ENCODE measurements at places on chromosomes 4 and X. TPM values are rescaled to one million over a fixed set of nuclear protein-coding genes. Genes with fewer than 3 reads are reported as not detected.

DNA sequence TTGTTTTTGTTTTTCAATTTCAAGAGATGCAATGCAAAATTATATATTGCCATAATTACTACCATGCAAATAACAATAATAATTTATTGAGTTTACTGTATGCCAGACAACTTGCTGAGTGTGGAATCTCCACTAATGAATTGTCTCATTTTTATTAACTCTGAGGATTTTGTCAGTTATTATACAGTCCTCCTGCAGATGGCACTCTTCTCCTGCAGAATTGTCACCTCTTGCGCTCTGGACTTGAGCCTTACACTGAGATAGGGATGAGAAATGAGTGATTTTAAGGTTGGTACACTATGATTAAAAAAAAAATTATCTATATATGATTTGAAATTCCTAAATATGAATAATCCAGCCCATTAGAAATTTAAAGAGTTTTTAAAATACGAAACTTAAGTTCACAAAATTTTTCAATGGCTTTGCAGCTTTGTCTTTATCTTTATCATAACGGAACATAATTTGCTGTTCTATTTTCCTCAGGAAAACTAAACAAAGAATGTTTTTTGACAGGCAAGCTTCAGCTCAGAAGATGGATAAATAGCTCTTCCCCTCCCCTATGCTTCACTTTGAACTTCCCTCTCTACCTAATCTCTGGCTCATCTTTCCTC is 12.7 kb upstream of the PAQR3 start:
- no peak for DNase-seq

DNA sequence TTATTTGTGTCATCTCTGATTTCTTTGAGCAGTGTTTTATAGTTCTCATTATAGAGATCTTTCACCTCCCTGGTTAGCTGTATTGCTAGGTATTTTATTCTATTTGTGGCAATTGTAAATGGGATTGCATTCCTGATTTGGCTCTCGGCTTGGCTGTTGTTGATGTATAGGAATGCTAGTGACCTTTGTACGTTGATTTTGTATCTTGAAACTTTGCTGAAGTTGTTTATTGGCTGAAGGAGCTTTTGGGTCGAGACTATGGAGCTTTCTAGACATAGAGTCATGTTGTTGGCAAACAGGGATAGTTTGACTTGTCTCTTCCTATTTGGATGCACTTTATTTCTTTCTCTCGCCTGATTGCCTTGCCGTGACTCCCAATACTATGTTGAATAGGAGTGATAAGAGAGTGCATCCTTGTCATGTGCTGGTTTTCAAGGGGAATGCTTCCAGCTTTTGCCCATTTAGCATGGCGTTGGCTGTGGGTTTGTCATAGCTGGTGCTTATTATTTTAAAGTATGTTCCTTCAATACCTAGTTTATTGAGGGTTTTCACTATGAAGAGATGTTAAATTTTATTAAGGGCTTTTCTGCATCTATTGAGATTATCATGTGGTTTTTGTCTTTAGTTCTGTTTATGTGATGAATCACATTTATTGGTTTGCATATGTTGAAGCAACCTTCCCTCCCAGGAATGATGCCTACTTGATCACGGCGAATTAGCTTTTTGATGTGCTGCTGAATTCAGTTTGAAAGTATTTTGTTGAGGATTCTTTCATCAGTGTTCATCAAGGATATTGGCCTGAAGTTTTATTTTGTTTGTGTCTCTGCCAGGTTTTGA is 72.7 kb upstream of the BOD1L1 start:
- no peak for DNase-seq

- DNase-seq = no peak
These were observed 3.1 kb downstream of the GUCY1B1 start for GRCh38 chr4:155761916-155762315.

- no peak for DNase-seq
These were observed 80.6 kb downstream of the MFAP3L start for GRCh38 chr4:169945636-169946035.

DNA sequence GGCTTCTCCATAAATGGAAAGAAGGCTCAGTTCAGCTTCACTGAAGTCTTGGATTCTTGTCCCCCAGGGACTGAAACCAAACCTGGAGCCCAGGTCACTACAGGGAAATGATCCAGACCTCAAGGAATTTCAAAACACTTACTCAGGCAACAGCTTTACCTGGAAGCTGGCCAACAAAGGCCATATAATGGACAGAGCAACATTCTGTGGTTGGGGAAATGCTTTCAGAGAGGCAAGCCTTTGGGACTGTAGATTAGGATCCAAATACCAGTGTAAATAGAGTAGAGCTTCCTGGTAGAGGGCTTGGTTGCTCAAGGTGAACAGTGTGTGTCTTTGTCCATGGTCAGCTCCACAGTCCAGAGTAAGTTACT is 57.0 kb upstream of the PROM1 start:
- DNase-seq = peak; percentile 33

DNA sequence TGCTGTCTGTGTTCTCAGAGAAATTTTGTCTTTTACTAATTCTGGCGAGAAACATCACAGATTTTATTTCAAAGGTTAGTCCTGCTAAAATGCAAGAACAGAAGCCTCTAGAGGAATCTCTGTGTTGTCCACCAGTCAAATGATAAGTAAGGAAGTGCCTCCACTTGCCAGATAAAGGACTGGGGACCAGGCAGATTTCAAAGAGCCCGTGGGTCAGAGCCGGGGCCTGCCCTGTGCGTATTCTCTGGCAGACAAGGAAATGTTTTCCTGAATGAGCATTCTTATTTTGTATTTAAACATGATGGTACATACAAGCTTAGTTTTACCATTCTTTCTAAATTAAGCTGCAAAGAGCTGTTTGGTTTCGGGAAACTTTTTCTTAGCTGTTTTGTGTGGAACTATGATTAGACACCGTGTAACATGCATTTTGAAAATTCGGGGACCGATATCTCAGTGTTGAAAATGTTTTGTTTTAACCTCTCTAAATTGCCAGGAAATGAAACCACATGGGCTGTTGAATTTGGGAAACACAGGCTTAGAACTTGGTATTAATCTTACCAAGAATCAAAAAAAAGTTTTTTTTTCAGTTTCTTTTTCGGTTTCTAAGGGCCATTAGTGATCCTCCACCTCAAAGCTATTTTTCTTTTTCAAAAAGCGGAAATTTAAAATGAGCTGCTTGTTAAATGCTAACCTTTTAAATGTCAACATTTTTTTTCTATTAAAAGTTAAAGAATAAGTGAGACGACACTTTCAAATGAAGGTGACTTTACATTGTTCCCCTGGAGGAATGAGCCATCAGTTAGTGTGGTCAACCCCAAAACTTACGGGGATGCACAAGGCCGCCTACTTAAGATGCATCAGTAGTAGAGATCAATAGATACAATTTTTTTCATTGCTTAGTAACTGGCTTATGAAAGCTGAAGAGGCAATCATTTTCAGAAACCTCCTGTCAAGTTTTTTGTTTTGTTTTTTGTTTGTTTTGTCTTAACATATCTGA is 89.6 kb upstream of the MTM1 start:
- DNase-seq = no peak

GRCh38 chr4:180333162-180333561 is 1910.0 kb upstream of the TENM3 start:
- DNase-seq = no peak

- no peak for DNase-seq
These were observed 13.2 kb downstream of the GALNT7 start for GRCh38 chr4:173181848-173182247.

GRCh38 chr4:169208090-169208455 is 62.7 kb downstream of the SH3RF1 start:
- no peak for DNase-seq

- DNase-seq = no peak
These were observed 19.6 kb downstream of the AP1S2 start for GRCh38 chrX:15834827-15835595.

DNA sequence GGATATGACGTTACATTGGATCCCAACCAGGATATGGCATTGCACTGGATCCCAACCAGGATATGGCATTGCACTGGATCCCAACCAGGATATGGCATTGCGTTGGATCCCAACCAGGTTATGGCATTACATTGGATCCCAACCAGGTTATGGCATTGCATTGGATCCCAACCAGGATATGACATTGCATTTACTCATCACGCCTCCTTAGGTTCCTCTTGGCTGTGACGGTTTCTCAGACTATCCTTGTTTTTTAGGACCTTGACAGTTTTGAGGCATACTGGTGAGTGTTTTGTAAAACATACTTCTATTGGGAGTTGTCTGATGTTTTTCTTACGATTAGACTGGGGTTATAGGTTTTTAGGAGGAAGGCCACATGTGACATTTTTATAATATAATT is 5.4 kb upstream of the ACSL1 start:
- DNase-seq = no peak

FREM3 gene
- not detected for total RNA-seq

HSFX1 gene
- 1.2 TPM for total RNA-seq

NXF2 gene
- not detected for total RNA-seq

FGF2 gene
- 14.7 TPM for total RNA-seq

BOD1L1 gene
- 33.8 TPM for total RNA-seq

ZIC3 gene
- total RNA-seq = not detected

DRP2 gene
- 0.09 TPM for total RNA-seq

EREG gene
- total RNA-seq = 0.68 TPM

SPINK2 gene
- 0.44 TPM for total RNA-seq

TEX11 gene
- total RNA-seq = not detected

SORBS2 gene
- total RNA-seq = 36.5 TPM

All from left lung (tissue), 14 donors.